Activated naive CD4-positive, alpha-beta T cell treated with Interleukin-2 at 50 U/mL for 16 hours (primary cell): ENCODE measurements at places on chromosomes 1 and 21.

DNA sequence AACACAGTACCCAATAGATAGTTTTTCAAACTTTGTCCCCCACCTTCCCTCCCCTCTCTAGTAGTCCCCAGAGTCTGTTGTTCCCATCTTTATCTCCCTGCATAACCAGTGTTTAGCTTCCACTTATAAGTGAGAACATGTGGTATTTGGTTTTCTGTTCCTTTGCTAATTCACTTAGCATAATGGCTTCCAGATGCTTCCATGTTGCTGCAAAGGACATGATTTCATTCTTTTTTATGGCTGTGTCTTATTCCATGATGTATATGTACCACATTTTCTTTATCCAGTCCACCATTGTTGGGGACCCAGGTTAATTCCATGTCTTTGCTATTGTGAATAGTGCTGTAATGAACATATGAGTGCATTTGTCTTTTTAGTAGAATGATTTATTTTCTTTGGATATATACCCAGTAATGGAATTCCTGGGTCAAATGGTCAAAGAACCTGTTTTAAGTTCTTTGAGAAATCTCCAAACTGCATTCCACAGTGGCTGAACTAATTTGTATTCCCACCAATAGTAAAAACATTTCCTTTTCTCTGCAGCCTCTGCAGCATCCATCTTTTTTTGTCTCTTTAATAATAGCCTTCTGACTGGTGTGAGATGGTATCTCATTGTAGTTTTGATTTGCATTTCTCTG lies 126.0 kb downstream of the AK5 start:
- no peak for DNase-seq

GRCh38 chr1:8113262-8114220 lies 87.4 kb upstream of the ERRFI1 start:
- no peak for DNase-seq

DNA sequence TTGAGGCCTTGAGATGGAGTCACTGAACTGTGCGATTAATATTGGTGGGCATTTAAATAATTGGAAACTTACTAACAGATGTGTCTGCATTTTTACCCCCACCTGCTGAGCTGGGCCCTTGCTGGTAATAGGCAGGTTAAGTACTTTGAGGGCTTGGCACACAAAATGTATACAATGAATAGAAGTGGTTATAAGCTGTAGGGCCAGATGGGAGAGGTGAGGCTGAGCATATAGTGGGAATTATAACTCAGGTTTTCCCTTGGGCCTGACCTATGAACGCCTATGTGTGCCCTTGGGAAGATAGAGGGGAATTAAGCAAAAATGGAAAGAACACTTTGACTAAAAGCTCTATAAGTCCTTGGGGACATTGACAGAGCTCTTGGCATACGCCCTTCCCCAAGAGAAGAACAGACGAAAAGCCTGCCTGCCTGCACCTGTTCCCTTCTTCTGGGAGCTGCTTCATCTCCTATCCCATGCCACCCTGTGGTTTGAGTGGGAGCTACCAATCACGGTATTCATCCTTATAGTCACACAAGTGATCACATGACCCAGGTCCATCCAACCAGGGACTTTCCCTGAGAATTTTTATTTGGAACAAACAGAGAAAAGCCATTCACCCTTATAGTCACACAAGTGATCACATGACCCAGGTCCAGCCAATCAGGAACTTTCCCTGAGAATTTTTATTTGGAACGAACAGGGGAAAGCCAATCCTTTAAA lies 260.7 kb upstream of the CSF3R start:
- DNase-seq = no peak

- no peak for DNase-seq
Measured at GRCh38 chr1:94209425-94209824, 28.0 kb downstream of the ARHGAP29 start.
